ENCODE measurements at places on chromosomes 5 and 9. TPM values are rescaled to one million over a fixed set of nuclear protein-coding genes. Genes with fewer than 3 reads are reported as not detected.

The SLC4A9 gene
- total RNA-seq: 0.31 TPM

The PCSK1 gene
- not detected for total RNA-seq

The MCTP1 gene
- total RNA-seq: 1.6 TPM

The SLC34A1 gene
- total RNA-seq: 1.9 TPM

The SLC35D2 gene
- 13.1 TPM for total RNA-seq

The ACSL6 gene
- 31.5 TPM for total RNA-seq

The SNX2 gene
- total RNA-seq: 42.9 TPM

The PTGR1 gene
- total RNA-seq: 1.2 TPM

The NEUROG1 gene
- total RNA-seq: not detected

The TXNDC8 gene
- total RNA-seq: not detected

The PCDHGA4 gene
- 0.28 TPM for total RNA-seq

The FGF1 gene
- total RNA-seq: not detected

The ADGRD2 gene
- total RNA-seq: not detected

The GFPT2 gene
- 9.5 TPM for total RNA-seq

The PRRT1B gene
- total RNA-seq: not detected

The TPD52L3 gene
- not detected for total RNA-seq

The TESK1 gene
- 42.8 TPM for total RNA-seq

The HAND1 gene
- total RNA-seq: not detected

The LMX1B gene
- total RNA-seq: not detected

The TMEM215 gene
- total RNA-seq: not detected

The BTNL3 gene
- not detected for total RNA-seq

The EDIL3 gene
- total RNA-seq: not detected

The LCN12 gene
- 1.1 TPM for total RNA-seq

The SYNPO gene
- total RNA-seq: 0.25 TPM

The PTPN3 gene
- not detected for total RNA-seq

The HNRNPH1 gene
- total RNA-seq: 1,162 TPM

The PITX1 gene
- not detected for total RNA-seq

The KIF4B gene
- not detected for total RNA-seq

The SNCAIP gene
- not detected for total RNA-seq

The LVRN gene
- not detected for total RNA-seq

The ARID3C gene
- not detected for total RNA-seq

The SLC6A7 gene
- not detected for total RNA-seq

Data from activated naive CD8-positive, alpha-beta T cell treated with anti-CD3 and anti-CD28 coated beads, Interleukin-2, amount 10 ng/mL, durations not matched to agents 7 days and 5 days (primary cell).